ENCODE measurements at places on chromosomes 16 and 17.

GRCh38 chr16:67750466-67750865 lies 31.4 kb upstream of the GFOD2 start:
- DNase-seq = no peak

GRCh38 chr16:56995136-56995805 lies 5.9 kb downstream of the NLRC5 start:
- no peak for DNase-seq

DNA sequence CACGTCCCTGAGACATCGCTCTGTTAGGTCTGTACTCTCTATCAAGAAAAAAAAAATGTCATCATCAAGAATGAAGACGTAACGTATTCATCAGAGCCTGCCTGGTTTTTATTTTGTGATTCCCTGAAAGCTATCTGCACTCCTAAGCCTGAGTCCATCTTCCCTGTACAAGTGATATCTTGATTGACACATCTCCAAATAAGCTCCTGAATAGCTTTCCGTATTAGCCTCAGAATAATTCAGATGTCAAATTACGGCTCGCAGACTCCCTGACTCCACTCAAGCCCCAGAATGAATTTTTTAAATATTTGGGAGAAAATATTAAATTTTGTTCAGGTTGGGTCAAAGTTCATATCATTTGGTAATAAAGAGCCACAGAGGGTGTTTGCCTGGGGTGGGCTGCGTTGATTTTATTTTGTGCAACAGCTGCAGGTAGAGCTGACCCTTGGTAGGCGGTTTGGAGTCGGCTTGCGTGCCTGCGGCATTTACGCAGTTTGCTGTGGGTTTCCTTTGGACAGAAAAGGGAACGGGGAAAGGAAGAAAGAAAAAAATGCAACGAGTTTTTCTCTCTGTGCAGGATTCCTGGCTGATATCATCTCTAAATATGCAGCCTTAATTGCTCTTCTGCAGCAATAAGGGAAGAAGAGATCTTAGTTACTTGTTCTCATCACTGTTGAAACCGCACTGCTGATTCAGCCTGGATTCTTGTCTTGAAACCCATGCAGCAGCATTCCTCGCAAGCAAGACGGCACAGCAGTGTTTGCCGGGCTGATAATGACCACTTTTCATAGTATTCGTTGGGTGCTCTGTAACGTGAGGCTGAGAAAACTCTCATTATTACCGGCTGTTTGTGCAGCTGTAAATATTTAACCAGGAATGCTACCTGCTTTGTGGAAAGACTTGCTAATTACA lies 114.7 kb downstream of the IRX3 start:
- no peak for DNase-seq

DNA sequence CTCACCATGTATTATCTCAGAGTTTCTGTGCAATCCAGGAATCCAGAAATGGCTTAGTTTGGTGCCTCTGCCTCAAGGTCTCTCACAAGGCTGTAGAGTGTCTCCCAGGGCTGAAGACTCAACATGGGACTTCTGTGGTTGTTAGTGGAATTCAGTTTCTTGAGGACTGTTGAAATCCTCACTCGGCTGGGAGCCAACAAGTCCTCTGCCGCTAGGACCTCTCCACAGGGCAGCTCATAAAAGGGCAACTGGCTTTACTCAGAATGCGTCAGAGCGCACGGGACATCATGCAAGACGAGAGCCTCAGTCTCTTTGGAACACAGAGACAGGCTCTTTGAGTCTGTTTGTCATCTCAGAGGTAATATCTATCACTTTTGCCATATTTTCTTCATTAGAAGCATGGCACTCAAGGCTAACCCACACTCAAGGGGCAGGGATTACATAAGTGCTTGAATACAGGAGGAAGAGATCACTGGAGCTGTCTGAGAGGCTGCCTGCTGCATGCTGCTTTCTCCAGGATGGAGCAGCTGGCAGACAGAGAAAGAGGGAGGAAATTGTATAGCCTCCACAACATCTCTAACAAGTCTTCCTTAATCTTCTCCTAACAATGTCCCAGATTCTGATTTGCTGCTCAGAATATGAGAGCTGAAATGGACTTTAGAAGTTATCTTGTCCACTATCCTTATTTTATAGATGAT lies 97.5 kb upstream of the ASIC2 start:
- no peak for DNase-seq

- DNase-seq = no peak
Measured at GRCh38 chr17:364766-365165, 12.2 kb upstream of the RPH3AL start.

- DNase-seq = no peak
Measured at GRCh38 chr17:35254107-35254773, 11.4 kb downstream of the SLFN5 start.
